NCI-H1436 (cell line): ENCODE measurements at places on chromosomes 16 and 17.

- no peak for DNase-seq
Measured at GRCh38 chr17:44910231-44911106, 4.8 kb downstream of the GFAP start.

DNA sequence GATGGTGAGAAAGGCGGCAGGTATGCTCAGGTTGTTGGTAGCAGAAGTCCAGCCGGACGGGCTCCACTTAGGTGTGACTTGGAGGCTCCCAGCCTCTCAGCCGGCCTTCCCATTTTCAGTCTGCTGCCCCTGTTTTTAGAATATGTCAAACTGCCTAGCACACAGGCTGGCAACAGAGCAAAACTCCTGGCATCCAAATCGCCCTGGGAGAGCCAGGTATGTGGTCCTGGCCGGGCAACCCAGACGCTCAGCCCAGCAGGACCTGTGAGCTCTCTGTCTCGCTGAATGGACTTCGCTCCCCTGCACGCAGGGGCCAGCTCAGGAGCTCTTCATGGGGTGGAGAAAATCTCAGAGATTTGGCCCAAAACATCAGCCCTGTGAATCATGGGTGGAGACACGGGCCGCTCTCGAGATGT lies 147.9 kb upstream of the CHMP6 start:
- no peak for DNase-seq

- DNase-seq, result peak; percentile 94
Measured at GRCh38 chr17:32281011-32281451, 15.4 kb downstream of the RHBDL3 start.

- no peak for DNase-seq
Measured at GRCh38 chr17:59842901-59843652, 49.7 kb downstream of the TUBD1 start.

- no peak for DNase-seq
Measured at GRCh38 chr17:80835816-80836657, 155.6 kb upstream of the CHMP6 start.

DNA sequence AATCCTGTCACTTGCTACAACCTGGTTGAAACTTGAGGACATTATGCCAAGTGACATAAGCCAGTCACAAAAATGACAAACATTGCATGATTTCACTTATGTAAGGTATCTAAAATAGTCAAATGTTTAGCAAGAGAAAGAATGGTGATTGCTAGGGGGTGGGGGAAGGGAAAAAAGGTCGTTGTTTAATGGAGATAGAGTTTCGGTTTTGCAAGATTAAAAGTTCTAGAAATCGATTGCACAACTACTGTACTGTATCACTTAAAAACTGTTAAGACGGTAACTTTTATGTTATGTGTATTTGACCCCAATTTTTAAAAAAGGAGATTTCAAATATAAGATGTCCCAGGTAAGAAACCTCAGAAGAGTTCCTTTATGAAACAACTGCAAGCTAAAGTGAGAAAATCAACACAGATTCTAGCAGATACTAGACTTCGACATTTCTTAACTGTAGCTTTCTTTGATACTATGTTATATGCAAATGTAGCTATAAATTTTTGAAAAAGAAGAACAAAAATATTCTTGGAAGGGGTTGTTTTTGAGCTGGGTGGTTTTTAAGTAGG lies 5.9 kb downstream of the MEOX1 start:
- DNase-seq, result no peak

- DNase-seq, result no peak
Measured at GRCh38 chr17:38511150-38512108, 83.2 kb downstream of the ARHGAP23 start.

GRCh38 chr17:20805751-20806150 lies 226.2 kb downstream of the CDRT15L2 start:
- DNase-seq, result no peak

GRCh38 chr17:83196024-83196365 lies 116.6 kb downstream of the METRNL start:
- no peak for DNase-seq

- DNase-seq, result no peak
Measured at GRCh38 chr16:89443727-89444084, 46.7 kb downstream of the ANKRD11 start.

DNA sequence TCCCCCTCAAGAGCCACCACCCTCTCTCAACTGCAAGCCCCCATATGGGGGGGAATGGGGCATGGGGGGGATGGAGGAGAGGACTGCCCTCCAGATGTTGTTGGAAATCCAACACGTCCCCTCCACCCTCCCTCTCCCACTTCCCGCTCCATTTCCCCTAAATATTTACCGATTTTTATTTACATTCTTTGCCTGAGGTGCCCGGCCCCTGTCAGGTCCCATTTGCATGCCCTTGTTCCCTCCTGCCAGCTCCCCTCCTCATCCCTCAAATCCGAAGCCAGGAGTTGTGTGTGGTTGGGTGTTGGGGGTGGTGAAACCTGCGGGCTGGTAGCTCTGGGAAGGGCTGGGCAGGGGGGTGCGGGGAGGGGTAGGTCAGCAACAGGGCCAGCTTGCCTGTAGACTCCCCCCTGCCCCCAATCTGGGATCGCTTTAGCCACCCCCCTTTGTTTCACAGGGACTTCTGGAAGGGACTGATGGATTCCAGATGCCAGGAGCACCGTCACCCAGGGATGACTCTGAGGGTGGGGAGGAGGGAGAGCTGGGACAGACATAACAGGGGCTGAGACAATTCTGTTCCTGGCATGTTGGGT lies 39.7 kb upstream of the NGFR start:
- DNase-seq, result no peak

GRCh38 chr16:85083051-85083639 lies 29.1 kb downstream of the CIBAR2 start:
- no peak for DNase-seq

DNA sequence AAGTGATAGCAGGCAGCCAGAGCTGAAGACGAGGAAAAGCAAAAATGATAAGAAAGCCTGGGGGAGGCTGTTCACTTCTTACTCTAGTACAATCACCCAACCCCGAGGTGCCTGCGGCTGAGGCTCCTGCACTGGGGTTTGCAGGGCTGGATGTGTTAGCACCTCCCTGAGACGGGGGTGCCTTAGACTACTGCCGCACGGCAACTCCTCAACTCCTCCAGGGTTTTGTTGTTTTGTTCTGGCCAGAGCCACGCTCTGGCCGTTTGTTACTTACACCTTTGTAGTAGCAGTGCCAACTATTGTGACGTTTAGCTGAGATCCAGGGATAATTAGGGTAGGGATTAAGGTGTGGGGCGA lies 51.5 kb downstream of the LDHD start:
- DNase-seq, result no peak

GRCh38 chr16:81928271-81928918 lies 82.9 kb downstream of the SDR42E1 start:
- no peak for DNase-seq

GRCh38 chr16:84597931-84598351 lies 19.9 kb downstream of the COTL1 start:
- no peak for DNase-seq

DNA sequence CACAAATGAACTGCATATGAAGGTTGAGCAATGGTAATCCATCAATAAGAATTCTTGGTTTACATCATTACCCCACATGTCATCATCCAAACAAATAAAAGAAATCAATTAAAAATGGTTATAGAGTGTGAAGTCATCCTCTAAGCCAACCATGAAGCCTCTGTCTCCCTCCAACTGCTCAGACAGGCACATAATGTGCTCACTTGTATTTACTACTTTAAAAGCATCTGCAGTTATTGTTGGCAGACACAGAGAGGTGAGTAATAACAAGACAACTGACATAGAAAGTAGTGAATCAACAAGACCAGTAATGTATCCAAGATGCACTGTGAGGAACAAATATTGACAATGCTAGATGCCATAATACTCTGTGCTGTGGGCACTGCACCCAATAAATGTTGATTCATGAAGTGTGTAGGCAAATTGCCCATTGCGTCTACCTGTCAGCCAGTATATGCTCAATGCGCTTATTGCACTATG lies 20.0 kb downstream of the ADAMTS18 start:
- DNase-seq, result no peak

GRCh38 chr17:4766201-4766600 lies 5.5 kb upstream of the TM4SF5 start:
- DNase-seq, result no peak
